ENCODE measurements at places on chromosomes 7 and 10.

DNA sequence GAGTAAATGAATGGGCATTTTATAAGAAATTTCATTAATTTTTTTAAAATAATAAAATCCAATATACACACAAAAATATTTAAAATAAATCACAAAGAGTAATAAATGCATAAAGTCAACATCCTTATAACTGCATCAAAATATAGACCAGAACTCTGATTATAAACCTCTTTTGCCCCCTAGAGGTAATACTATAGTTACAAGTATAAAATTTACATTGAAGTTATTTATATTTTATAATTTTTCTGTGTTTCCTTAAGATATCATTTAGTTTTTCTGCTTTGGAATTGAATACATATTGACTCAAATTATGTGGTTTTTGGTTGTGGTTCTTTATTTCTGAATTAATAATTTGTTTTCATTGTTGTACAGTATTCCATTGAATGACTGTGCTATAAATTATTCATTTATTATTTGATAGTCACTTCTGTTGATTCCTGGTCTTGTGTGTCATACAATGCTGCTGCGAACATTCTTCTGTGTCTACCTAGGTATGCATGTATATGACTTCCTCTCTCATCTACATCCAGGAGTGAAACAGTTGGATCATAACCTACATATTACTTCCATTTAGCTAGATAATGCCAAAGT lies 673.6 kb downstream of the IPMK start:
- no peak for DNase-seq
- no peak overlapping the region for H3K27ac ChIP-seq
- no peaks in the 10 kb centered on the region for H3K36me3 ChIP-seq
- no peaks in the 10 kb centered on the region for H3K27me3 ChIP-seq
- H3K4me1 ChIP-seq = no peaks in the 10 kb centered on the region

DNA sequence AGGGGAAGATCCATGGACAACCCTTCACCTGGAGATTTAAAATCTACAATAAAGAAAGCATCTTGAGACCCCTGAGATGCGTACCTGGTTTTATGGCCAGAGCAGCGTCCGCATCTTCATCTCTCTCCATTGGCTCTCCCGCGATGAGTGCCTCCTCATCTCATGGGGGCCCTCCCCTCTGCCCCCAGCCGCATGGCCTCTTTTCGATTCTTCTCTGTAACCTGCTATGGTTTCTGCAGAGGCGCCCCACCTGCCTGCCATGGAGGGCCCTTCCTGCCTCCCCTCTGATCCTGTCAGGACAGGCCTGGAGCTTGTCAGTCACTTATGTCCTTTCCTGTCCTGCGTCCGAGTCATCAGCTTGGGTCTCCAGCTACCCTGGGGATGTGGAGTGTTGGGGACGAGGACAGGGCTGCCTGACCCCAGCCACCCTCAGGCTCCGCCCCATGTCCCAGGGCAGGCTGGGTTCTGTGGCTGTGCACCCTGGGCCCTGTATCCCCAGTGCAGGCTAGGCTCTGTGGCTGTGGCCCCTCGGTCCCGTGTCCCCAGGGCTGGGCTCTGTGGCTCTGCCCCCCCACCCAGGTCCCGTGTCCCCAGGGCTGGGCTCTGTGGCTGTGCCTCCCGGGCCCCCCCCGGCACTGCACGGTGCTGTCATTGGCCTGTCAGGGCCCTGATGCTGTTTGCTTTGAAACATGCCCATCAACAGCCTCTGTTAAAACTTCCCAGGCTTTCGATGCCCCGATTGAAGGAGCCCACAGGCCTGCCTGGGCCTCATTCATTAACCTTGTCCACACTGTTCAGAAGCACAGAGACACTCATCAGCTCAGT lies 99.8 kb downstream of the WDR37 start:
- H3K4me1 ChIP-seq = no peaks in the 10 kb centered on the region
- H3K27ac ChIP-seq = no peak overlapping the region

DNA sequence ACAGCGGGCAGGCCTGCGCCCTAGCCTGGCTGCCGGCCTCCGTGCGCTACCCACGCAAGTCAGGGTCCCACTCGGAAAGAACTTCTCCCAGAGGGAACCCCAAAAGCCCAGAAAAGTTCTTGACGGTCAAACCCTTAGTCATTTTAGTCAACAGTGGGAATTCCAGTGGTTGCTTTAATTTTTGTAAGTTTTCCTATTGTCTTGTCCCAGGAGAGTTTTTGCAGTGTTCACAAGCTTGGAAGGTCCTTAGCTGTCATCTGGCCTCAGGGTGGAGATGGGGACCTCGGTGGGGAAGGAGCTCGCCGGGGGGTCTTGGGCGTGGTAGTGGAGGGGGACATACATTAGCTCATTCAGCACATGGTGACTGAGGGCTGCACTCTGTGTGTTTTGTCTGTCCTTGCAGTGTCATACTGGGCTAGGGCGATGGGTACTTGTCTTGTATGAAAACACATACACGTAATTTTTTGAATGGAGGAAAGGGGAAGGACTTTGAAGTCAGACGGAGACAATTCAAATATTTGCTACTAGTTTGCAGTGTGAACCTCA lies 736 bp downstream of the MINDY4 start:
- H3K27ac ChIP-seq = peak overlapping the region; percentile 84
- H3K4me1 ChIP-seq = no peaks in the 10 kb centered on the region
- DNase-seq = no peak
- H3K27me3 ChIP-seq = no peaks in the 10 kb centered on the region
- H3K36me3 ChIP-seq = no peaks in the 10 kb centered on the region

GRCh38 chr10:89829887-89830269 lies 128.5 kb downstream of the KIF20B start:
- H3K36me3 ChIP-seq = no peaks in the 10 kb centered on the region
- DNase-seq = no peak
- H3K4me1 ChIP-seq = no peaks in the 10 kb centered on the region

DNA sequence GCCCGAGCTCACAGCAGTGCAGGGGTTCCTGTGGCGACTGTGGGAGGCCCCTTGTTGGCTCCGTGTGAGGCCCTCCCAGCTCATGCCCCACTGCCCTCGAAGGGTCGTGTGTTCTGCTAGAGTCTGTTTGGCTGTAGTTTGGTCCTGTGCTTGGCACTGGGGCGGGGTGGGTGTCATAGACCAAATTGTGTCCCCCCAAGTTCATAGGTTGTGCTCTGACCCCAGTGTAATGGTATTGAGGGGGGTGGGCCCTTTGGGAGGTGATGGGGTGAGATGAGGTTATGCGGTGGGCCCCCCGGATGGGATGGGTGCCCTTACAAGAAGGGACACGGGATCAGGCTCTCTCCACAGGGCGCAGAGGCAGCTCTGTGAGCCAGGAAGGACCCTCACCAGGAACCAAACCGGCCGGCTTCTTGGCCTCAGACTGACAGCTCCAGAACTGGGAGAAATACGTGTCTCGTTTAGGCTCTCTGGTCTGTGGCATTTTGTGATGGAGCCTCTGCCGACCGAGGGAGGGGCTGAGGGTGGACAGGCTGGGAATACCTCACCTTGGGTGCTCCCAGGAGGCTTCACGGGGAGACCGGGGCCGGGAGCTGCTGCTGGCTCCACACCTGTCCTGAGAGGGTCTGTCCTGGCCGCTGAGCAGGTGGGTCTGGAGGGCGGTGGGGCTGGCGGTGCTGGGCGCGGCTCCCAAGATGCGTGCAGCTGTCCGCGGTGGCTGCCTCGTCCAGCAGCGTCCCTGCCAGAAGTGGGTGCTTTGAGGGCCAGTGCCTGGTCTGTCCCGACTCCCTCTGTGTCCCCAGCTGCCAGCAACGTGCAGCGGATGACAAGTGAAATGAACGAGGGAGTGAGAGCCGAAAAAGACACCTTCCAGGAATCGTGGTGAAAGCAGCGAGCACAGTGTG lies 89.4 kb downstream of the INPP5A start:
- H3K27ac ChIP-seq = peak overlapping the region; percentile 94
- H3K36me3 ChIP-seq = no peaks in the 10 kb centered on the region
- peaks cover 64% of the 10 kb centered on the region for H3K4me1 ChIP-seq
- no peak overlapping the region for H3K4me3 ChIP-seq

DNA sequence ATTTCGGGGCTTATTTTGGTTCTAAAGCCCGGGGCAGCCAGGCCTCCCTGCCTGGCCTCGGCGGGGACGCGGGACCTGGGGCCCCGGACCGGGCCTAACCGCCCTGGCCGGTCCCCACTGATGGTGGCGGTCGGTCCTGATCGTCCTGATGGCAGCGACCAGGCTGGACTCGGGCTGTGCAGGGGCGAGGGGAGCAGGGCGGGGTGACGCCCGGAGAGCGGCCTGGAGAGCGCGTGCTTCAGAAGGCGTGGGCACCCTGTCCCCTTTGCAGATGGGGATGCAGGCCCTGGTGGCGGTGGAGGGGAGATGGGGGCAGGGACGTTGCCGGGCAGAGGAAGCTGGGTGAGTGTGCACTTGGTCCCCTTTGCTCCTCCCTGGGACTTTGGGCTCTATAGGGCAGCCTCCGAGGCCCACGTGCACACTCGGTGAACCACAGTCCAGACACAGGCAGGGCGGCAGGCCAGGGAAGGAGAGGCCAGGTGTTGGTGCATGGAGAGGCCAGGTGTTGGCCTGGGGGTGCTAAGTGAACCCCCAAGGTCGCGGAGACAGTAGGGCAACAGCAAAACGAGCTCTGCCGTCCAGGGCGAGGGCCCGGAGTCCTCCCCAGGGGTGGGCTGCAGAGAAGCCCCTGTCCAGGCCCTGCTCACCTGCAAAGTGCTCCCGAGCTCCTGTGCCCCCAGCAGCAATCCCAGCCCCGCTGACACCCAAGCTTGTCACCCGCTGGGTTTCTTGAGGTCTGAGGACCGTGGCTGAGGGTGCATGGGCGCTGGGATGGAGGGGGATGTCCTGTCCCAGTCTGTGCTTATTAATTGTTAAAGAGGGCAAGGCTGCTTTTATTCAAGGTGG lies 42.4 kb upstream of the FAM20C start:
- DNase-seq = peak; percentile 83
- H3K4me3 ChIP-seq = peak overlapping the region; percentile 66
- no peaks in the 10 kb centered on the region for H3K27me3 ChIP-seq
- H3K27ac ChIP-seq = peak overlapping the region; percentile 94
- H3K4me1 ChIP-seq = no peaks in the 10 kb centered on the region

GRCh38 chr10:77905781-77906180 lies 20.8 kb downstream of the DLG5 start:
- no peaks in the 10 kb centered on the region for H3K36me3 ChIP-seq
- no peak overlapping the region for H3K4me3 ChIP-seq
- no peak overlapping the region for H3K27ac ChIP-seq
- DNase-seq = no peak
- H3K4me1 ChIP-seq = peaks cover 50% of the 10 kb centered on the region

Data from tibial artery (tissue), 4 donors.